ENCODE measurements at places on chromosomes 3 and 15.
A peak's percentile ranks its signal among the peaks of the same experiment; 100 is the strongest.

DNA sequence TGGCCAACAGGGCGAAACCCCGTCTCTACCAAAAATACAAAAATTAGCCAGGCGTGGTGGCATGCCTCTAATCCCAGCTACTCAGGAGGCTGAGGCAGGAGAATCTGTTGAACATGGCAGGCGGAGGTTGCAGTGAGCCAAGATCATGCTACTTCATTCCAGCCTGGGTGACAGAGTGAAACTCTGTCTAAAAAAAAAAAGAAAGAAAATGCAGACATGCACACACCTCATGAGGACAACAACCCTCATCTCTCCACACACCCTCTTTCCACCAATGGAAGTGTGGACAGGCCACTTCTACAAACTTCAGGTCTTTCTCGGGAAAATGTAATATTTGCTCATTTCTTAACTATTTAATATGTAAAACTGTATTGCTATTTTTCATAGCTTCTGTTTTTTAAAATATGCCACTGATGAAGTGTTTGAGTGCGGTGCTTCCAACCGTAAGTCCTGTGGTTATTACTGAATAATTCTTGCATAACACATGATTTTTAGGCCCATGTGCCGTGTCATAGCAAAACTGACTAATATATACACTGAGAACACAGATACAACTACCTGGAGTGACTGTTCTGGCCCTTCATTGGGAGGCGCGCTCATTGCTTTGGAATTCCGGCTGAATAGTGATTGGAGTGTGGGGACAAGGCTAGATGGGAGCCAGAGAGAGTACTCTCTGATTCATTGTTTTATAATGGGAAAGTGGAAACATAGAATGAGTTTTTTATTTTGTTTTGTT is 23.1 kb downstream of the LRRC31 start:
- DNase-seq, result no peak

GRCh38 chr3:188916934-188917401 is 254.8 kb upstream of the TPRG1 start:
- peak; percentile 31 for DNase-seq

DNA sequence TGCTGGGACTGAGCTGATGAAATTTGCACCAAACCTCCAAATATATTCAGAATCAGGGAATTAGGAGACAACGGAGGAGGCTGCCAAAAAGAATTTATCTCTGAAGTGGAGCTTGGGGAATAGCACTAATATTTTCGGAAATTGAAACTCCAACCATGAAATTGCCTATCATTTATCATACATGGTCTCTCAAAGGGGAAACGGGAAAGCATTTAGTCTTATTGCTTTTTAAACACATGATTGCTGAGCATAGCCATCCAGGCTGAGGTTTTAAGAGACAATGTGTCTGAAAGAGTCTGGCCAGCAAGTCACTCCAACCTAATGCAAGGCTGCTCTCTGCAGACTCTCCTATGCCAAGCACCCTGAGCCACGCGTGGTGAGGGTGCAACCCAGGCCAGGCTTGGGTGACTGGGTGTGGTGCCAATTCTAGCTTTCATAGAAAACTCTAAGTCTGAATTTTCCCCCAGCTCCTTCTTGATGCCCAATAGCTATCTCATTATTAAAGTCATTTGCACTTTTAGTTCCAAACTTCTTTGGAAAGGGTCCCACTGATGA is 200.2 kb downstream of the RPLP1 start:
- no peak for DNase-seq

DNA sequence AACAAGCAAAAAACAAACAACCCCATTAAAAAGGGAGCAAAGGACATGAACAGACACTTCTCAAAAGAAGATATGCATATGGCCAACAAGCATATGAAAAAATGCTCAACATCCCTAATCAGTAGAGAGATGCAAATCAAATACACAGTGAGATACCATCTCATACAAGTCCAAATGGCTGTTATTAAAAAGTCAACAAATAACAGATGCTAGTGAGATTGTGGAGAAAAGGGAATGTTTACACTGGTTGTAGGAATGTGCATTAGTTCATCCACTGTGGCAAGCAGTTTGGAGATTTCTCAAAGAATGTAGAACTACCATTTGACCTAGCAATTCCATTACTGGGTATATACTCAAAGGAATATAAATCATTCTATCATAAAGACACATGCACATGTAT is 44.5 kb downstream of the RIOX2 start:
- no peak for DNase-seq

DNA sequence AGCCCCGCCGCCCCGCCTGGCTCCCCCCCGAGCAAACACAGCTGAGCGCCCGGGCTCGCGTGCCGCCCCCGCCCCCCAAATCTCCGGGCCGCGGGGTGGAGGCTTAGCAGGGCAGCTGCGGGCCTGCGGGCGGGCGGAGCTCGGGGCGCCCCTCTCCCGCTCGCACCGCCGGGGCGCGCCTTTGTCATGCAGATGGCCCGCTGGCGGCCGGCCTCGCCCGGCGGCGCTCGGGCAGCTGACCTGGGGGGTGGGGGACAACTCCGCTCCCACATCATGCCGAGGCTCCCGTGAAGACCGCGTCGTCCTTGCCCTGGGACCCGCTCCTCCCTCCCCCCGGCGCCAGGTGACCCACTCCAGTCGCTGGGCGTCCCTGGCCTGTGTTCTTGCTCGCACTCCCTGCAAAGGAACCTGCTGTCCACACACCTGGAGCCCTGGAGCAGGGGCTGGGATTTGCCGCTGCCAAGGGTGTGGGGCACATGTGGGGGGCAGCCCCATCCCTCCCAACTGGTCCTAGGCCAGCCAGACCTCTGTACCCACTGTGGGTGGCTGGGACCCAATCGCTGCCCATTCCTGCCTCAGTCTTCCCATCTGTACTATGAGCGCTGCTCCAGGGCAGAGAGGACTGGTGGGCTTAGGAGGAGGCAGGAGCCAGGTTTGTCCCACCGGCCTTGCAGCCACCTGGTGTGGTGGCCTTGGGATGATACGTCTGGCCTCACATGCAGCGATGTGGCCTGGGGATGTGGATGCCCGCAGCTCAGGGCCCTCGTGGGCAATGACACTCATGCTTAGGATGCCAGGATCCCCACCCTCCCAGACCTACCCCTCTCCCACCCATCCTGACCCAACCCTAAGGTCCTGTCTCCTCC is 33.5 kb downstream of the DNAJB8 start:
- DNase-seq, result no peak

DNA sequence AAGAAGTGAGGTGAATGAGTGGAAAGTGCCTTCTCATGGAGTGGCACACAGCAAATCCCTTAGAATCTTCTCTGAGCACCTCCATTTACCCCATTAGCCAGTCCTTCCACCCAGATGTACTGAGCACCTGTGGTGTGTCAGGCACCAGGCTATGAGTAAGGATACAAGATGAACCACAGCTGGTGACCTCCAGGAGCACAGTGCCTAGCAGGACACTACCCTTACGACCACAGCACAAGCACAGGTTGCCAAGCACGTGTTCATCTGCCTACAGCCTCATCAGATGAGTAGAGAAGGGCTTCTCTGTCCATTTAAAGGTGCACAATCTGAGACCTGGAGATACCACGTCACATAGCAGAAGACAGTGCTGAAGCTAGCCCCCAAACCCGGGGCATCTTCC is 6.2 kb downstream of the MYLK start:
- no peak for DNase-seq

GRCh38 chr3:172089250-172089649 is 49.9 kb downstream of the FNDC3B start:
- DNase-seq, result no peak

- DNase-seq, result no peak
Observed at GRCh38 chr15:72315706-72316370, 4.1 kb downstream of the CELF6 start.

GRCh38 chr3:105493305-105493892 is 126.7 kb downstream of the ALCAM start:
- DNase-seq, result no peak

- DNase-seq, result no peak
Observed at GRCh38 chr15:67096546-67097294, 31.3 kb downstream of the SMAD3 start.

DNA sequence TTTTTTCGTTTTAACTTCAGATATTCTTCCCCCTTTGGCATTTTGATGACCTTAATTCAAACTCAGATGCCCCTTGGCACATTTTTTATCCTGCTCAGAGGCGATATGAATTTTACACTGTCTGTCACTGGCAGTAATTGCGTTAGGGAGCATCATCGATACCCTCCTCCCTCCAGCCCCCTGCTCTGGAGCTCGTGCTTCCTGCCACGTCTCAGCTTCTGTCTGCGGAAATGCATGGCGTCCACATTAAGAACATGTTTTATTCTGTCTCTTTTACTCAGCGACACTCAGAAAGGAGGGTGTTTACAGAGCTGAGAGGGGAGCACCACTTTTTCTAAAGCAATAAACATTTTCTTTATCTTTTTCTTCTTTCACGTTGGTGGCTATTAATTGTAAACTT is 254.2 kb downstream of the EBLN2 start:
- DNase-seq, result no peak

DNA sequence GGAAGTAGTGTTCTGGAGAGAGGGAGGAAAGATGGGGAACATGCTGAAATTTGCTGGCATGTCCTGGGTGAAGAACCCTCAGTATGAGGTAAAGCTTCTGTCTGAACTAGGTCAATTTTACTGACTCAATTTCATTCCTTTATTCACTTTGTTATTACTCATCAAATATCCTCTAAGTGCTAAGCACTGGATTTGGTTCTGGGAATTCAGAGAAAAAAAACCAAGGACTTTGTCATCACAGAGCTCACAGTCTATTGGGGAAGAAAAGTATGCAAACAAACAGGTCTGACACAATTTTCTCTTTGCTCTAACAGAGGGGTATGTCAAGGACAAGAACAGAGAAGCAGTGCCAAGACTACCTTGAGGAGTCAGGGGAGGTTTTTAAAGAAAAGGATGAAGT is 68.0 kb downstream of the TFG start:
- no peak for DNase-seq

GRCh38 chr3:152858170-152858800 is 23.4 kb downstream of the P2RY1 start:
- DNase-seq, result no peak

DNA sequence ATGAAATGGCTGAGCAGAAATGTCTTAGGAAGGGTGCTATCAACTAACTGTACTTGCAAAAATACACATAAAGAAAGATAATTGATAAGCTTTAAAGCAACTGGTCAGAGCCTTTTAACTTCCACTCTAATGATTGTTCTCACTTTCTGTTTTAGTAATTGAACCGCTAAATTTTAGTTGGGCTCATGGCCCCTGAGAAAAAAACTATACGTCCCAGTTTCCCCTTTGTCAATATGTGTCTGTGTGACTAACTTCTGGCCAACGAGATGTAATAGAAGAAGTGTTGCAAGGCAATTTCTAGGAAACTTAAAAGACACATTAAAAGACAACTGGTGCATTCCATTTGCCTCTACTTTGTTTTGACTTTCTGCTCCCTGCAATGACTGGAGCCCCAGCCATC is 223.9 kb downstream of the NR1D2 start:
- DNase-seq, result no peak

GRCh38 chr15:59746777-59747176 is 57.7 kb upstream of the BNIP2 start:
- no peak for DNase-seq

DNA sequence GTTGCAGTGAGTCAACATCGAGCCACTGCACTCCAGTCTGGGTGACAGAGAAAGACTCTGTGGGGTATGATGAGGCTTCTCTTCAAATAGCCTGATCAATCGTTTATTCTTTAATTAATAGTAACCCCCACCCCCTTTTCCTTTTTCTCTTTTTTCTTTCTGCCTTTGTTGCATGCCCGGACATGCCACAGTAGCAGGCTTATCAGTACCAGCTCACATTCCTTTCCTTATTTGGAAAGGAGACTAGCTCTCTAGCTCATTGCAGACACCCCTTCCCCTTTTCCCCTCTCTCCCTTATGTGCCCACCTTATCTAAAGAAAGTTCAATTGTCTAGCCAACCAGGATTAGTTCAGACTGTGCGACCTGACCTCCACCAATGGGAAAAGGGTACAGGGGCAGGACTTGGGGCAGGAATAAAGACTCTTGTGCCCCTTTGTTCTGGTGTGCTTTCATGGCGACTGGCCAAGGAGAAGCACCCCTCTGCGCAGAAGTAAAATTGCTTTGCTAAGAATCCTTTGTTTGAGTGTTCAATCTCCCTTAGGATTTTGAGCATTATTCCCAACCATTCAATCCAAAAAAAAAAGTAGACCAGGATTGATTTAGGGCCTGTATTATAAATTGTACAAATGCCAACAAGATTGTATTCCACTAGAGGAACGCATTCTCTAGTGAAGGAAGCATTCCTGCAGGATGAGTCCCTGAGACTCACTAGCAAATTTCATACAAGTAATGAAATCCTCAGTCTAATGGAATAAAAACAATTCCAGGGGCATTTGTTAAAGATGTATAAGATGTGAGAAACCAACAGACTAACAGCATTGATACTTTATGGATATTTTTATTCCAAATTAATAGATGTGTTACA is 95.8 kb upstream of the SNRPN start:
- no peak for DNase-seq

DNA sequence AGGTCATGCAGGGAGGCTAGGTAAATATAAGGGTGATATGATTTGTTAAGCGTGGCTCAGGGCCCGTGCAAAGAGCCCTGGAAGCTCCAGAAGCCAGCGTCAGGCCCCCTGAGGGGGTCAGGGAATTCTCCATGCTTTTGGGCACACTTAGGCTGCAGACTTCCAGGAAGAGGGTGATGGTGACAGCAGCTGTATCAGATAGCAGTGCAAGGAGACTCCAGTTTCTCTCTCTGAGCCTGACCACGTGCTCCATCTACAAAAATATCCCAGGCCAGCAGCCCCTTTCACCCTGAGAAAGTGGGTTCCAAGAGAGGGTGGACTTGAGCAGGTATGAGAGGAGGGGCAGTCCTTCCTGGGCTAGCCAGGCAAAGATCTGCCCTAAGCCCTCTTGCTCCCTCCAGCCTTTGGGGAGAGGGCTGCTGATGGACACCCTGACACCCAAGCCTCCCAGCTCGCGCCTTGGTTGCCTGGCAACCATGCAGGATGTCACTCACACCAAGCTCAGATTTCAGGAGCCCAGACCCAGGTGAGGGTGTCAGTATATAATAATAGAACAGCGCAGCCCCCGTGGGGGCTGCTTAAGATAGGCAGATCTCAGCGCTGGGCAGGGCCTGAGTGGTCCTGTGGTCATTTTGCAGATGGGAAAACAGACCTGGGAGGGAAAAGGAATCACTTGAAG is 35.8 kb downstream of the ATP2B2 start:
- DNase-seq, result no peak

GRCh38 chr15:52056496-52056895 is 37.5 kb downstream of the MAPK6 start:
- DNase-seq, result no peak

- DNase-seq, result no peak
Observed at GRCh38 chr15:44654858-44655257, 8.6 kb downstream of the SPG11 start.

GRCh38 chr3:76132154-76132470 is 346.8 kb upstream of the ZNF717 start:
- DNase-seq, result no peak

- no peak for DNase-seq
Observed at GRCh38 chr3:142941373-142942123, 21.9 kb downstream of the PAQR9 start.

DNA sequence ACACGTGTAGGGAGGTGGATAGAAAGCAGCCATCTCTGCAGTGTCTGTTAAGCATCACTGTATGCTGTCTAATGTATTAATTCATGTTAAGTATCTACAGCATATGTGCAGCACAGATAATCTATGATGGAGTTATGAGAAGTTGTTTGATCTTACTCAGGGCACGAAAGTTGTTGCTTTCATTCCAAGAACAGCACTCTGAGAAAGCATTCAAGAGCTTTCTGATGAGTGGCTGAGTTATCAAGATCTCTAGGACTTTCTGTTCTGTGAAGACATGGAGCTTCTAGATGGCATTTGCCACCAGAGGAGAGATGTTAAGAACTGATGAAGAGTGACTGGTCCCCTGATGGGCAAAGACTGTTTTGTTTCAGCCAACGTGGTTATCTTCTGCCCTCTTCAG is 22.6 kb upstream of the TPRG1 start:
- DNase-seq, result no peak
